ENCODE measurements at places on chromosomes 5 and 9.

GRCh38 chr5:111691508-111691907 is 65.5 kb downstream of the NREP start:
- DNase-seq: no peak

- no peak for DNase-seq
Measured at GRCh38 chr5:172110260-172110815, 77.7 kb downstream of the STK10 start.

DNA sequence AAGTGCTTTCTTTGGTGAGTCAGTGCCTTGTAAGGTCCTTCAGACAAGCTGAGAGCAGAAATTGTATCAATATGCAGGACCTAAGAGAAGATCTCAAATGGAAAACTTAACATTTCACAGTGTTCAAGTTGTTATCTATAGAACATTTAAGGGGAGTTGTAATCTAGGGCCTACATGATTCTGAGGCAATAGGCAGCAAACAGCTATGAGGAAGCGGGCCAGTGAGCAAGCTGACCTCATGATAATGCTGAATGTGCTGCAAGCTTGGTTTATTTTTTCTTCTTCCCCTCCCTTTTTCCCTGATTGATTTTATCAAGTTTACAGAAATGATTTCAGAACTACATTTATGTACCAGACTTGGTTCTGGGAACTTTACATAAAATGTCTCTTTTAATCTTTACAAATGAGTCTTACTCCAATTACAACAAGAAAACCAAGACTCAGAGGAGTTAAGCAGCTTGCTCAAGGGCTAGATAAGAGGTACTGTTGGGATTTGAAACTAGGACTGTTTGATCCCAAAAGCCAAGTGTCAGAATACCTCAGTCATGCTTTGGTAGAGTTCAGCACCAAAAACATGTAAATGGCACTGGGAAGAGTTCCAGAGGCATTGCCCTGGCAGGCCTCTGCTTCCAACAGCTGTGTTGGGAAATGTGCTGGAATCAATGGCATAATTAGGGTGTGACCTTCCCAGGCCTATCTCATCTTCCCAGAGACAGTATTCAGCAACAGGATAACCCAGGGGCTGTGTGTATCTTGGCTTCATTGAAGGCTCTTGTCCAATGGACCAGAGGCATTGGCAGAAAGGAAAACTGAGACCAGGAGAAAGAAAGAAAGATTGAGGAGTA is 130.1 kb downstream of the LRRC70 start:
- peak; percentile 4 for DNase-seq

- DNase-seq: no peak
Measured at GRCh38 chr9:92663951-92664350, 6.0 kb downstream of the IPPK start.

GRCh38 chr9:14423815-14424261 is 109.9 kb upstream of the NFIB start:
- no peak for DNase-seq

DNA sequence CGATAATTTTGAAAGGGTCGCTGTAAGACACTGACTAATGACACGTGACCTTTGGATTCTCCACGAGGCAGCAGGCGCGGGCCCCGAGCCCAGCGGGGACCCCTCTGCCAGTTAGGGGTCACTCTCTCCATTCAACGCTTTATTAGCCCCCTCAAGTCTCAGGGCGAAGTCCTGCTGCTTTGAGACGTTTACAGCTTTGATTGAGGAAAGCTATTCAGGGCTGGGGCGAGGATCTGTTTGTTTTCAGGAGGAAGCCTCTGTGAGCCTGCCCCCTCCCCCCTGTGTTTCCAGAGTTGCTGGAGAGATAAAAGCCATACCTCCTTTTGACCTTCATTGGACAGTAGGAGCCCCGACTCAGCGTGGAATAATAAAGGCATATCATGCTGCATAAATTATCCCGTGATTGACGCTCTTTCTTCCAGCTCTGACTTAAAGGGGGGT is 31.4 kb upstream of the MSX2 start:
- DNase-seq: no peak

GRCh38 chr9:130934702-130935647 is 4.1 kb downstream of the FIBCD1 start:
- DNase-seq: no peak

DNA sequence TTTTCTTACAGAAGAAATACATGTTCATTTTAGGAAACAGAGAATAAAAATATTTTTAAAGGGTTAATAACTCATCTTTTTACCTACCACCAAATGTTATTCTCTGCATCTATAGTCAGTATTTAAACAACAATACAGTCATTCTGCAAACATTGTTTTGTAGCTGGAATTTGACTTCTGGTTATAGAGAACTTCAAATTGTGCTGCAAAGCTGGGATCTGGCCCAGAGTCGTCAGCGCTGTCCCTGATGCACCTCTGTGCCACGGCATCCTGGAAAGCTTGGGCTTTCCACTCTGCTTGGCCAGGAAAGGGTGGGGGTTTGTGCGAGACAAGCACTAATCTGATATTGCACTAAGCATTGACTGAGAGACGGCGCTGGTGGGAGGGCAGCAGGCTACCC is 5.0 kb upstream of the GFPT2 start:
- no peak for DNase-seq

DNA sequence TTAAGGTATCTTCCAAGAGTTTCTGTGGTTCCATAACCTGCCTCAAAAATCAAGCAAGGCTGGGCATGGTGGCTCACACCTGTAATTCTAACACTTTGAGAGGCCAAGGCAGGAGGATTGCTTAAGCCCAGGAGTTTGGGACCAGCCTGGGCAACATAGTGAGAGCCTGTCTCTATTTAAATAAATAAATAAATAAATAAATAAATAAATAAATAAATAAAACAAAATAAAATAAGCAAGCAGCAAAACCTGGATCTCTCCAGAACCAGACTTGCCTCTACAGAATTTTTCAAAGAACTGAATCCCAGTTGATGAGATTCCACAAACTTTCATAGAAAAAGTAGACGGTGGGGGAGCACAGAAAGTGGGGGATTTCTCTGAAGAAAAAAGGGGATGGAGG is 12.3 kb downstream of the SERINC5 start:
- DNase-seq: no peak

GRCh38 chr5:132762246-132763000 is 14.6 kb downstream of the SEPTIN8 start:
- no peak for DNase-seq

DNA sequence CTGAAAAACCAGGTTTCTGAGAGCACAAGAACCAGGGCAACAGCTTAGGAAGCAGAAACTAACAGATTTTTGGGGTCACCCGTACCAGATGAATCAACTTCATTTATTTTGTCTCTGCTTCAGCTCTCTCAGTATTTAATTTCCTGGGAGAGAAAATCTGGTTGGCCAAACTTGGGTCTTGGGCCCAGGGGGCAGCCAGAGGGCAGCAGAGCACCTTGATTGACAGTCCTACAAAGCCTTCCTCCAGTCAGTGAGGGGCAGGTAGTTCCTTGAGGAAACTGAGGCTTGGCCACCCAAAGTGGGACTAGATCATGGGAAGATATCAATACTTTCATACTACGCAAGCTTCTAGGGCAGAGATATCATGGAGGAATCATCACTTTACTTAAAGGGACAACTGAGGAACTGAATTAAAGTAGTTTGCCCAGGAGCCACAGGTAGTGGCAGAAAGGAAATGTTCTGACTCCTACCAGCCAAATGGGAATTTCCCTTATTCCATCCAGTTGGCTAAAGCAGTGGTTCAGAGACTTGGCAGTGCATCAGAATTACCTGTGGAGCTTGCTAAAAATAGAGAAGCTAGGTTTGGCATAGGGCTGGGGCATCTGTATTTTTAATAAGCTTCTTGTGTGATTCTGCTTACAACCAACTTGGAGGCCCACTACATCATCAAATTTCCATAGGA is 21.5 kb upstream of the ARHGAP26 start:
- peak; percentile 49 for DNase-seq

GRCh38 chr9:125137200-125137599 is 6.1 kb downstream of the SCAI start:
- DNase-seq: no peak

GRCh38 chr5:1505506-1506241 is 18.1 kb downstream of the LPCAT1 start:
- no peak for DNase-seq

DNA sequence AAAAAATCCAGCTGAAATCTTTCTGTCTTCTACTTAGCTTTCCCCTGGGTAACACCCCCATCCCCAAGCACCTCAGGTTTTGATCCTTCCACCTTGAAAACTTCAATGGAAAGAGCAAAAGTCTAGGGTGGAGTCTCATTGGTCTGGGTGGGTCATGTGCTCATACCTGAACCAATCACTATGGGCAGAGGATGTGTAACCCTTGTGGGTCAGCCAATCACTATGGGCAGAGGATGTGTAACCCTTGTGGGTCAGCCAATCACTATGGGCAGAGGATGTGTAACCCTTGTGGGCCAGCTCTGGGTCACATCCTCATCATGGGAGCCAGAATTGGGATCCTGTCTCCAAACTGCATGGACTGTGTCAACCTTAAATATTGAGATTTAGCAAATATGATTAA is 18.5 kb downstream of the NAIF1 start:
- DNase-seq: no peak

GRCh38 chr5:173326501-173326960 is 1.7 kb downstream of the STC2 start:
- DNase-seq: no peak

DNA sequence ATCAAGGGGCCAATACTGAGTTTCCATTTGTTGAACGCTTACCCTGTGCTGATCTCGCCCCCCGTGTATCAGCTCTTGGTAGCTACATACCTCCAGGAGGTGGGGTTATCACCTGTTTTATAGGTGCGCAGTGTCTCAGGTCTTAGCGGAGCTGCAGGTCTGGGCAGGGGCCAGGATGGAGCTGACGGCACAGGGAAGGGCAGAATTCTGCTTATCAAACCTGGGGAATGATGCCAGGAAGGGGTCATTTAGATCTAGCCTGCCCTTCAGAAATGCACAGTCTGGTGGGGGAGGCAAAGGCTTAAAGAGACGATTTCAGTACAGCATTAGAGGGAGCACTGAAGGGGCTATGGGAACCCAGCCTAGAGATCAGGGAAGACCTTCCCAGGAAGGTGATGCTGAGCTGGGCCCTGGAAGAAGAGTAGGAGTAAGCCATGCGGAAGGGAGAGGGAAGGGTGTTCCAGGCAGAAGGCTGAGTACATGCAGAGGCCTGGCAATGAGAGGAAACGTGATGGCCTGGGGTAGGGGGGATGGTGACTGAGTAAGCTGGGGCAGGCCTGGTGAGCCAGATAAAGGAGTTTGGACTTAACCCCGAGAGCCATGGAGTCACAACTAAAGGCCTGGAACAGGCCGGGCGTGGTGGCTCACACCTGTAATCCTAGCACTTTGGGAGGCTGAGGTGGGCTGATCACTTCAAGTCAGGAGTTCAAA is 31.5 kb downstream of the OLFML2A start:
- DNase-seq: no peak

- DNase-seq: no peak
Measured at GRCh38 chr9:38103340-38103739, 34.3 kb upstream of the SHB start.

GRCh38 chr9:33884856-33885701 is 68.1 kb downstream of the UBE2R2 start:
- DNase-seq: no peak

- DNase-seq: no peak
Measured at GRCh38 chr9:130880599-130881220, 15.9 kb downstream of the QRFP start.

DNA sequence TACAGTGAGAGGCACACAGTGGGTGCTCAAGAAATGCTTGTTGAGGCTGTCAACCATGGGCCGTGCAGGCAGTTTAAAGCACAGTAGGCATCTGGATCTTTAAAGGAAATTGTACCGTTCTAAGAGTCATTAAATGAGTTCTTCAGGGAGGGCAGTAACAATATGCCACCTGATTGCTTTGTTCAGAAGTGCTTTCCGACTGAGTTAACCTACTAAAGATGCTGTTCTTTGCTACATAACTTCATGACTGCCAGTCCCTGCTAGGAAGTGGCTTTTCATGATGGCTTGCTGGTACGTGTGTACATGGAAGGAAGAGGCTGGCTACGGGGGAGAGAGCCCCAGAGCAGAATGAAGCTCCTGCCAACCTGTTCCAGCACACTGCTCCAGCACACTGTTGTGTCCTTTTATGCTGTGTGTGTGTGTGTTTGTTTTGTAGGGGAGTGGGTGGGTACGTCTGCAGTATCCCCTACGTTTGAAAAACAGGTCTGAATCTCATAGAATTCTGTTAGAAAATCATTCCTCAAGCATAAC is 41.9 kb upstream of the PPP2R2B start:
- DNase-seq: no peak

DNA sequence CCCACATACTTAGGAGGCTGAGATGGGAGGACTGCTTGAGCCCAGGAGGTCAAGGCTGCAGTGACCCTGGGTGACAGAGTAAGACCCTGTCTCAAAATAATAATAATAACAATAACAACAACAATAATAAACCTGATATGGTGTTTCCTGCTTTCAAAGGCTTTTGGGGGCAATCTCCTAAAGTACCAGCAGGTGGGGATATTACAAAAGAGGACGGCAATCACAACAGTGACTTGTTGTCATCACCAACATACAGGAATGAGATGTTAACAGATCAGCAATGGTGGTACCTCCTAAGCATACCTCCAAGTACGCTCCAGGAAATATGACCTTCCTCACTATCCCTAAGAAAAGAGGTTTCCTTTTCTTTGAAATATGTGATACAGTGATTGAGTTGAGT is 91.1 kb upstream of the RNF180 start:
- DNase-seq: peak; percentile 19

DNA sequence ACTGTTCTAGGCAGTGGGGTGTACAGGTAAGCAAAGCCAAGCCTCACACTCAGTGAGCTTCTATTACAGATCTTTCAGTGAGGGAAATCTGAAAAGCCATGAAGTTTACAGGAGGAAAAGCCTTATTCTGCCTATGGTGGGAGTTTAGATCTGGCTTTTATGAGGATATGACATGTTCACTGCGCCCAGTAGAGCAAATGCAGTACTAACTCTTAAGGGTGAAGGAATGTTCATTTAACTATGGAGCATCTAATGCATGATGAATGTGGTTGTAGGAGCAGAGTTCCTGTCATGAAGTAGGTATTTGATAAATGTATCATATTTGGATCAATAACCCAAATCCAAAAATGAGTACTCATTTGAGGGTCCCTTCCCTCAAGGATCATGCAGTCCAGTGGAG is 230.2 kb upstream of the PAPPA start:
- no peak for DNase-seq

GRCh38 chr5:26388976-26389375 is 649.4 kb downstream of the CDH9 start:
- DNase-seq: no peak

DNA sequence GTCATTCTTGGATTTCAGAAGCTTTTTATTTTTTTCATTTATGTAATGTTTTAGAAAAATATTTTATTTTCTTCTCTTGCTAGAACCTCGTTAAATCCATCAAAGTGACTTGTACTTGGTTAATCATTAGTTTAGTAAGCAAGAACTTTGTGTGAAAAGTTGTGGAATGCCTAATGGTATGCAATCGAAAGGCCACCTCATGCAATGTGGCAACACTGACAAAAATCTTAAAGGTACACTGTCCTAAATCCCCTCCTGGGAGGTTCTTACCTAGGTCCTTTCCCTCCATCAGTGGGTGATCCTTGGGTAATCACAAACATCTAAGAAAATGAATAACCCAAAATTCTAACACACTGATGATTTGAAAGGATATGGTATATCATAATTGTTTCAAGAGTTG is 304.2 kb downstream of the DNAH5 start:
- DNase-seq: no peak

Measured in erythroblast (primary cell).